ENCODE measurements at places on chromosomes 3 and 15.

DNA sequence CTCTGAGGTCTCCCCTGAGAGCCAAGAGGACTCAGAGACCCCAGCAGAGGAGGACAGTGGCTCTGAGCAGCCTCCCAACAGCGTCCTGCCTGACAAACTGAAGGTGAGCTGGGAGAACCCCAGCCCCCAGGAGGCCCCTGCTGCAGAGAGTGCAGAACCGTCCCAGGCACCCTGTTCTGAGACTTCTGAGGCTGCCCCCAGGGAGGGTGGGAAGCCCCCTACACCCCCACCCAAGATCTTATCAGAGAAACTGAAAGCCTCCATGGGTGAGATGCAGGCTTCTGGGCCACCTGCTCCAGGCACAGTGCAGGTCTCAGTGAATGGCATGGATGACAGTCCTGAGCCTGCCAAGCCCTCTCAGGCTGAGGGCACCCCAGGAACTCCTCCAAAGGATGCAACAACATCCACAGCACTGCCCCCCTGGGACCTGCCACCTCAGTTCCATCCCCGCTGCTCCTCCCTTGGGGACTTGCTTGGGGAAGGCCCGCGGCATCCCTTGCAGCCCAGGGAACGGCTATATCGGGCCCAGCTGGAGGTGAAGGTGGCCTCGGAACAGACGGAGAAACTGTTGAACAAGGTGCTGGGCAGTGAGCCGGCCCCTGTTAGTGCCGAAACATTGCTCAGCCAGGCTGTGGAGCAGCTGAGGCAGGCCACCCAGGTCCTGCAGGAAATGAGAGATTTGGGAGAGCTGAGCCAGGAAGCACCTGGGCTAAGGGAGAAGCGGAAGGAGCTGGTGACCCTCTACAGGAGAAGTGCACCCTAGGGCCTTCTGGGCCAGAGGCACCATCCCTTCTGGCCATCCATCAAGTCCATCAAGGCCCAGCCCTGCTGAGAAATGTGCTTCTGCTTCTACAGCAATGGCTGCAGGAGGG is 23.6 kb downstream of the PLEKHO2 start:
- DNase-seq: no peak

DNA sequence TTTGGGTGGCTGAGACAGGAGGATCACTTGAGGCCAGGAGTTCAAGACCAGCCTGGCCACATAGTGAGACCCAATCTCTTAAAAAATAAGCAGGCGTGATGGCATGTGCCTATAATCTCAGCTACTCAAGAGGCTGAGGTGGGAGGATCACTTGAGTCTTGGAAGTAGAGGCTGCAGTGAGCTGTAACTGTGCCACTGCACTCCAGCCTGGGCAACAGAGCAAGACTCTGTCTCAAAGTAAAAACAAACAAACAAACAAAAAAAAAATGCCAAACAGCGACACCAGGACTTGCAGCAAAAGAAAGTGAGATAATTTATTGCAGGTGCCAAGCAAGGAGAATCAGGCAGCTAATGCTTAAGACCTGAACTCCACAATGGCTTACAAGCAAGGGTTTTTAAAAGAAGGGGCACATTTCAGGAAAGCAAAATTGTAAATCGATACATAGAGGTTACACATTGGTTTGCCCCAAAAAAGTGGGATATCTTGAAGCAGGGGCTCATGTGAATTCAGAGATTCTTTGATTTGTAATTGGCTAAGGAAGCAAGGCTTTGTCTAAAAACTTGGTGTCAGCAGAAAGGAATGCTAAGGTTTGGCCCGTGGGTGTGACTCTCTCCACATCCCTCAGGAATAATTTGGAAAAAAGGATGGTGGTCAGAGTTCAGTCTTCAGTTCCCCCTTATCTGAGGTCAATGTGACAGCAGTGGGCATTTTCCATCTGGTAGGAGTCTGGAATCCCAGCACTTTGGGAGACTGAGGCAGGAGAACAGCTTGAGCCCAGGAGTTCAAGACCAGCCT is 5.2 kb upstream of the MPI start:
- no peak for DNase-seq

GRCh38 chr15:28098766-28099554 is at the start of gene OCA2:
TSS of gene OCA2 (minus strand) at chr15:28099315. CDS start at chr15:28081874, 17,441 bp downstream.
- peak; percentile 44 for DNase-seq

GRCh38 chr3:67176396-67176795 is 178.3 kb downstream of the KBTBD8 start:
- no peak for DNase-seq

DNA sequence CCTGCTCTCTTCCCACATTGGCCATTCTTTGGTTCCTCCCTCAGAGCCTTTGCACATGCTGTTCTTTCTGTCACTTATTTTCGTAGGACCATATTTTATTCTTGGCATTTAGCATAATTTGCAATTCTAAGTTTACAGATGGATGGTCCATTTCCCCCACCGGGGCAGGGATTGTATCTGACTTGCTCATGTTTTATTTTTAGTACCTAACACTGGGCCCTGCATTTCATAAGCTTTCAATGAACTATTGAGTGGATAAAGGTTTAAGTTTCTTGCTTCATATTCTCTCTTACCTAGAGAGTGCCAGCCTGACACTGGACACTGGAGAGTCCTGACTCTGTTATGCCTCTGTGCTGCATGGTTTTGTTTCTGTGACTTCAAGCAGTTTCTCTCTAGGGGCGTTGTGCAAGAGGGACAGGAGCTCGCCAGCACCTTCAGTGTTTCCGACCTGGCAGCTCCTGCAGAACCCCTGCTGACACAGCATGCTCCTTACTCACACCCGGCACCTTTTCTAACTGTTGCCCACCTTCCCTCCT is 87.4 kb downstream of the FLNB start:
- DNase-seq: no peak
